ENCODE measurements at places on chromosomes 4 and X. TPM values are rescaled to one million over a fixed set of nuclear protein-coding genes. Genes with fewer than 3 reads are reported as not detected.

DNA sequence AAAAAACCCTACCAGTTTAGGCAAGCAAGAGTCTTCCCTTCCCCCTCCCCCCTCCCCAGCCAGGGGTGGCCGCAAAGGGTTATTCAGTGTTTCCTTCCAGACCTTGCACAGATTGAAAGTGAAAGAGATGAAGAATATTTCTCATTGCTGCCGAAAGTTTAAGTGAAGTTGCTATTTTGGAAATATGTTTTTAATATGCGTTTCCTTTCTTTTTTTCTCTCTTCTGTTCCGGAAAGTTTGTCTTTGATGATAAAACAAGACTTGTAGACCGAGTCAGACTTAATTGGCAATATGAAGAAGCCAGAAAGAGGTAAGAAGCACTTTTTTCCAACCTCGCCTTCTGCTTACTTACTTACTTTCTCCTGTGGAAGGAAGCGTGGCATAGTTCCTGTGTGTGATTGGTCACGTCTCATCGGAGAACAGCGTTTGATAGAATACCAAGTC, 58.5 kb upstream of the CLCN4 start:
- no peak for DNase-seq

- DNase-seq = no peak
Measured at GRCh38 chr4:139603576-139604410, 47.8 kb upstream of the SETD7 start.

- DNase-seq = no peak
Measured at GRCh38 chr4:148064451-148064850, 332.6 kb downstream of the ARHGAP10 start.

GRCh38 chrX:70479247-70479921, 34.7 kb downstream of the DLG3 start:
- no peak for DNase-seq

GRCh38 chr4:169663831-169664230, 43.5 kb downstream of the CLCN3 start:
- no peak for DNase-seq

DNA sequence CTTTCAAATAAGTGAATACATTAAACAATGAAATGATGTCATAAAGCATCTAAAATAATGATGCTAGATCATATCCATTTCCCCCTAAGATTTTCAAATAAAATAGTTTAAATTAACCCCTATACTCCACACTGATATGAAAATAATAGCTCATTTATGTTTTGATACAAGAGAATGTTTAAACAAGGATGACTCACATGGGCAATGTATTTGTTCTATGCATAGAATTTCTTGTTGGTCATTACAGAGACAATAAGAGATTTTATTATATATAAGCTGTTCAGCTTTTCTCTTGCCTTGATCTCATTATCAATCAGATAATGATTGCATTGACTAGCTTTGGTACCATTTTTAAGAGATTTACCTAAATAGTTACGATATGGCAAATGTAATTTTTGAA, 411.7 kb downstream of the ARHGAP24 start:
- DNase-seq = no peak

DNA sequence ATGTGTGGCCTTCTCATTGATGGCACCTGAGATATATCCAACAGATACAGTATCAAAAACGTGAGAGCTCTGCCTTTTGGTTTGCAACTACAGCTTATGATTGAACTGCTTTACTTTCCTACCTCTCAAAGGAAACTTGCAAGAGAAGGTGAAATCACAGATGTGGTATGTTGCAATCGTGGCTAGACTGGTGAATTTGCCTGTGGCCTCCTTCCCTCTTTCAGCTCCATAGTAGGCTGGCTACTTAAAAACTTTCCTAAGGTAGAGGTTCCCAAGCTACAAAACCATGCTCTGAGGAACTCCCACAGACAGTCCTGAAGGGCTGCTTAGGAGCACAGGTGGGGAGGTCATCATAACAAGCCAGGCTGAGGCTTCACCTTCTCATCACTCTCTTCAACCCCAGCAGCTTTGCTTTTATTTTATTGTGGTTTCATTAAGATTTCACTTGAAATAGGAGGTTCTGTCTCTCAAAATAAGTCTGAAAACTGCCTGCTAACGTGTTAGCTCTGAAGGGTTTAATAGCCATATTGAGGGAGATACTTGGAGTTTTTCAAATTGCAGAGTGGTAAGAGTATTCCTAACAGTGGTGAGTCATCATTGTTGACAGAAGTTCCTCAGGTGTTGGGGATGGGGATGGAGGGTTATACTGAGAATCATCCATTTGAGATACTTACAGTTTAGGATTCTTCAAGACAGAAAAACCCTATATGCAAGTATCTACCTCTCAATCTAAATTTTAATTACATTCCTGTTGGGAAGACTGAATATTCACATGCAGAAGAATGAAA, 93.5 kb upstream of the UCP1 start:
- DNase-seq = no peak

DNA sequence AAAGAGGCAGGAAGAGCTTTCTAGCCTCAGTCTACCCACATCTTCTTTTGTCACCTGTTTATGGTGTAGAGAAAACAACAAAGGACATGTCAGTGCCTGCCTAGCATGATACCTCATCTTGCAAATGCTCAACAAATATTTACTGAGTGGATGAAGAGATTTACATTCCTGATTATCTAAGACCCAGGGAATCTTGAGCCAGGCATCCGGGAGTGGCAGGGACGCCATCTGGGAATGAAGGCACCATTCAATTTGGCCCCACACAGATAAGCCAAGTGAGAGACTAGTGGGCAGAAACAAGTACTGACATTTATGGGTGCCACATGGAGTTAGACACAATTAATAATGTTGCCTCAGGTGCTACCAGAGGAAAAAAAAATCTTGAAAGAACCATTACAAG, 36.8 kb upstream of the CASK start:
- no peak for DNase-seq

DNA sequence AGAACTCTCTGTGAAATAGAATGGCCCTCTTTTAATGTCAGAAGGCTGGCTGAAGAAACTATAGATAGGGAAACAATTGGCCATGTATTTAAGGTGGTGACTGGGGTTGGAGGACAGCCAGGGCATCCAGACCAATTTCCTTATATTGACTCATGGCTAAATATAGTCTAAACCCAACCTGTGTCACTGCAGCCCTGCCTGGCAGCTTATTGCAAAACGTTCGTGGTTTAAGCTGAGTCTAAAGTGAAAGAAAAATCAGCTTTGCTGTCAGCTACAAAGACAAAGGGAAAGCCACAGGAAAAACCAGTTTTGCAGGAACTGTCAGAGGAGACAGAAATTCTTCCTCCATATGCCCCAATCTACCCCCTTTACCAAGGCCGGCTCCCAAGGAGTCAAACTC, 902.8 kb upstream of the NDST4 start:
- no peak for DNase-seq

DNA sequence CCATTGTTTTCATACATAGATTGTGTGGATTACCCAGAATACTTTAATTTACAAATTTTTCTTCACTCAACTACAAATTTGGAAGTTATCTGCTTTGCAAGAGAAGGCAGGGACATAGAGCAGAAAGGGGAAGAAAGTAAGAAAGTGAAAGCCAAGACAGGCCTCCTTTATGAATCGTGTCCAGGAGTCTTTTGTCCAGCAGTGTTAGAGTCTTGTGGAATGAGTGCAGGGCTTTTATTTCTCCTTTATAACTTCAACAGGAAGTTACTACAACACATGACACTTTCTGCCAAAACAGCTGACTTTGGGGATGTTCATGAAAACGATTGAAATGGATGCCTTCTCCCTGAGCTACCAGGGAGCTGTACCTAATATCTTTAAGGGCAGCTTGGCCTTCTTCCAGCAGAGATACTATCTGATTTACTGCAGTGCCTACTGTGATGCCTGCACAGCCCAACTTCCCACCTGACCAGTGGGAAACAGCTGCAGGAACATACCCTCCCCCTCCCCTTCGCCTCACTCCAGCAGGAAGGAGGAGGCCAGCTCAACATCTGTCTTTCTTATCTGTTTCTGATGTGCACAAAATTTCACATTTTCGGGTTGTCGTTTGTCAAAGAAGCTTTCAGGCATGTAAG, 557.7 kb upstream of the SLIT2 start:
- DNase-seq = no peak

DNA sequence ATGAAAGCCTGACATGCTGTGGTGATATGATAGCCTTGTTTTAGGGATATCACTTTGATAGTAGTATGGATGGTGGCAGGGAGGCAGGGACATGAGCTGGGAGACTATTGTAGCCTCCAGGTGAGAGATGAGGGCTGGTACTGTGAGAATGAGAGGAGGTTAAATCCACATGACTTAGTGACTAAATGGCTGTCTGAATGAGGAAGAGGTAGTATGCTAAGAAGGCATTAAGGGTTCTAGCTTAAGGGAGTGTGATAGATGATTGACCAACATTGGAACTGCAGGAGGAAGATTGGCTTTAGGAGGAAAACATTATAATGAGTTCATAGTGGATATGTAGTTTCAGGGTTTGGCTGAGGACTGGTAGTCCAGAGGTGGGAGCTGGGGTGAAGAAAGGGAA, 195.0 kb upstream of the ANK2 start:
- DNase-seq = no peak

GRCh38 chr4:164802301-164802901, 48.5 kb downstream of the SMIM31 start:
- DNase-seq = no peak

DNA sequence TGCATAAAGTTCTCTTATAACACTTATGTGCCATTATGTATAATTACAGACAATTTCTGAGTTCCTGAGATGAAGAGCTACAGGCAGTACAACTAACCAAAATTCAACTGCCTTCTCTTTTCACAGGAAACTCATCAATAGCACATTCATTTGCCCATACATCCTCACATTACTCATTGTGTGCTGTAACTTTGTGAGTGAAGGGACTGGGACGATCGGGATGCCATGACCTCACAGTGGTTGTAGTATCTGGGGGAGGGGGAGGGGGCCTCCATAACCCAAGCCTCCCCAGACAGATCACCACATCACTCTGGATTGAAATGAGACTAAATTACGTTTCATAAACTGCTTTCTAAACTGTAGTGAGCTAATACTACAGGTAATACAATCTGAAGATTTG, 60.7 kb downstream of the ABCG2 start:
- no peak for DNase-seq

DNA sequence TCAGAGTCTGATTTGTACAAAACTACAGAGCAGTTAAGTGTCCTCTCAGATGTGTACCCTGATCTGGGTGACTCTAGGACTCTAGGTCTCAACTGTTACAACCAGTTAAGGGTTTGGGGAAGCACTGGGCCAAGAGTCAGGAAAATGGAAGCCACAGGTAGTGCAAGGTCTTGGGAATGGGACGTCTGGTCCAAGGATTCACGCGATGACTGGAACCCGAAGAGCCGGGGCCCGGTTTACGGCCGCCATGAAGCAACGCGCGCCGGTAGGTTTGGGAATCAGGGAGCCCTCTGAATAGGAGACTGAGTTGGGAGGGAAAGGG, 321 bp upstream of the HPRT1 start:
- DNase-seq = no peak

- no peak for DNase-seq
Measured at GRCh38 chr4:16686195-16686594, 212.2 kb downstream of the LDB2 start.

DNA sequence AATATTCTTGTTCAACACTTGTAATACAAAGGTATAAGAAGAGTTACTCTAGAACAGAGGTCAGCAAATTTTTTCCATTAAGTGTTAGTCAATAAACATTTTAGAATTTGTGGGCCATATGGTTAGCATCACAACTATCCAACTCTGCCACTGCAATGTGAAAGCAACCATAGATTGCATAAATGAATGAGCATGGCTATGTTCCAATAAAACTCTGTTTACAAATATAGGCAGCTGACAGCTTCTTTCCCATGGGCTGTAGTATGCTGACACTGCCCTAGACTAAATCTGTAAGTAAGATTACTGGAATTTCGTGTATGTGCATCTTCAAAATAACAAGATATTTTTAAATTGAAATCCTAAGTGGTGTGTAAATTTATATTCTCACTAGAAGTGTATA, 73.7 kb downstream of the GABRA2 start:
- no peak for DNase-seq

The SSX4 gene
- 0.32 TPM for total RNA-seq

The ABHD18 gene
- total RNA-seq = 15.9 TPM

The ACE2 gene
- 0.29 TPM for total RNA-seq

The MAGED4B gene
- 81.9 TPM for total RNA-seq

The ARMCX1 gene
- total RNA-seq = 29.1 TPM
